ENCODE measurements at places on chromosomes 4 and X. TPM values are rescaled to one million over a fixed set of nuclear protein-coding genes. Genes with fewer than 3 reads are reported as not detected.

Gene GLRA3
- not detected for total RNA-seq

Gene SPANXA1
- not detected for total RNA-seq

Gene FSTL5
- 1.1 TPM for total RNA-seq

Gene PRDM5
- total RNA-seq: 41.4 TPM

Gene CT45A5
- total RNA-seq: not detected

Gene FRYL
- 48.7 TPM for total RNA-seq

Gene MAGEB10
- not detected for total RNA-seq

DNA sequence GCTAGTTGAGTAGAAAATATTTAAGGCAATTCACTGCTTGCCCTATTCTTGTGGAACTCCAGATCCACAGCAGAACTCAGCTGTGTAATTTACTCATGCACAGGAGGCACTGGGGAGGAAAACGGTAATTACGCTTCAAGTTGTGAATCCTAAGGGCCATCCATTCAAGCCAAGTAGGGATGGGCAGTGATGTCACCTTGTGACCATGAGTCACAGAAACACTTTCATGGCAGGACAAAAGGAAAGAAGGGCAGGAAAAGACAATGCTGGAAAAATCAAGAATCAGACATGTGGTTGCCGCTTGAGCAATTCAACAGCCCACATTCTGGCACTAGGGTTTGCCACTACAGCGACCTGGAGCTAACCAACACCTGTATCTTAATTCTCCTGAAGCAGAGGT lies 1.4 kb downstream of the PAQR3 start:
- no peak for DNase-seq

DNA sequence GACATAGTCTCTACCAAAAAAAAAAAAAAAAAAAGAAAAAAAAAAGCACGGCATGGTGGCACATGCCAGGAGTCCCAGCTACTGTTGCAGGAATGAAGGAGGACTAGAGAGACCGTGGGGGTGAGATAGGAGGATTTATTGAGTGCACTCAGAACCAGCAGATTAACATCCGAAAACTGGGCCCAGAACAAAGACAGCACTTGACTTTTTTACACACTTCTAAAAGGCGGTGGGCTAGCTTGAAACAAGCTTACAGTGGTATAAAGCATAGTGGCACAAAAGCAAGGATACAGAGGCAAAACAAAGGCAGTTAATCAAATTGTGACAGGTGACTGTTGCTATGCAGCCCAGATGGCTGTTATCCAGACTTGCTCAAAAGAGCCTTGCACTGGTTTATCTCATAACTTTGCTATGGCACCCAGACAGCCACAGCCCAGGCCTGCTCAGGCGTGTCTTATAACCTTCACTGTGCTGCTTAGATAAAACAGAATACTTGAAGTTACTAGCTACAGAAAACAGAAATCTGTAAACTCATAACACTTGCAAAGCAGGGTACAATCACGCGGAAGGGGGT lies 9.9 kb upstream of the PI4K2B start:
- no peak for DNase-seq

DNA sequence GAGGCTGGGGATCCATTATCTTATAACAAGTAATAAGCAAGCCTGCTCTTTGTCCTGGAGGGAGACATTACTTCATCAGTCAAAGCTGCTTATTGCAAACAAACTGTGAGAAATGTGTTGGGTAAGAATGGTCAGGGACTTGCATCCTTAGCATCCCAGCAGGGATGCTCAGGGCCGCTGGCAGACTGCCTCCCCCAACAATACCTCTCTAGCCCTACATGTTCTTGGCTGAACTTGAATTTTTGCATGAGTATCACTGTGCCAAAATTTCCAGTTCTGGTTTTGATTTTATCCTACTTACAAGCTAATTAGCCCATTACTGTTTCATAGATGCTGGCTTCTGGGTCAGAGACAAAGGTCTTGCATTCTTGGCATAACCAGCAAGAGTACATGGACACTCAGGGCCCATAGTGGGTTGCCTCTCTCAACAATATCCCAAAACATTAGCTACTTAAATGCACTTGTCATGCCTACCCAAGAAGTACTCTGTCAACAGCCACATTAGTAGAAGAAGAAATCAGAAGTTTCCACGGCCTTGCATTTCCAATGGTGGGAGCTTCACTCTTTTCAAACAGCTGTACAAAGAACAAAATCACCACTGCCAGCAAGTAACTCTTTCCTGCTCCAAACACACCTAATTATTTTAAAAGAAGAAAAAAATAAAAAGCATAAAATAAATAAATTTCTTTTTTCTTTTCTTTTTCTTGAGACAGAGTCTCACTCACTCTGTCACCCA lies 41.9 kb upstream of the NEUROG2 start:
- DNase-seq: no peak

GRCh38 chrX:39527025-39527424 lies 570.7 kb downstream of the BCOR start:
- DNase-seq: no peak

- DNase-seq: no peak
Measured at GRCh38 chrX:40504801-40505605, 75.8 kb upstream of the ATP6AP2 start.

DNA sequence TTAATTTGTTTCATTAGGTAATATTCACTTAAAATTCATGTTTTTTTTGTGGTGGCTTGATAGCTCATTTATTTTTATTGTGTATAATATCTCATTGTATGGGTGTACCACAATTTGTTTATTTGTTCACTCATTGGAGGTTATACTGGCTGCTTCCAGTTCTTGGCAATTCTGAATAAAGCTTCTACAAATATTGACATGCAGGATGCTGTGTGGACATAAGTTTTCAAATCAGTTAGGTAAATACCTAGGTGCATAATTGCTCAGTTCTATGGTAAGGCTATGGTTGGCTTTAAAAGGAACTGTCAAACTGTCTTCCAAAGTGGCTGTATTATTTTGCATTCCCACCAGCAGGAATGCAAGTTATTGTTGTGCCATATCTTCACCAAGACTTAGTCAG lies 504.5 kb upstream of the GALNTL6 start:
- DNase-seq: no peak

GRCh38 chr4:38233727-38234480 lies 273.7 kb downstream of the PTTG2 start:
- no peak for DNase-seq

DNA sequence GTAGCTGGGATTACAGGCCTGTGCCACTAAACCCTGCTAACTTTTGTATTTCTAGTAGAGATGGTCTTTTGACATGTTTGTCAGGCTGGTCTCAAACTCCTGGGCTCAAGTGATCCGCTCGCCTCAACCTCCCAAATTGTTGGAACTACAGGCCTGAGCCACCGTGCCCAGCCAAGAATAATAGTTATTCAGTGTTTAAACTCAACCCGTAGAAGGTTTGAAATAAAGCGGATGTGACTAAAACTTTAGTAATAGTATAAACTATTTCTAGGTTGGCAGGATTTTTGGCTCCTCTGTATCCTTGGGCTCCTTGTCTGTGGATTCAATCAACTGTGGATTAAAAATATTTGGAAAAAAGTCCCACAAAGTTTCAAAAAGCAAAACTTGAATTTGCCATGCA lies 37.8 kb downstream of the PCDH10 start:
- no peak for DNase-seq

DNA sequence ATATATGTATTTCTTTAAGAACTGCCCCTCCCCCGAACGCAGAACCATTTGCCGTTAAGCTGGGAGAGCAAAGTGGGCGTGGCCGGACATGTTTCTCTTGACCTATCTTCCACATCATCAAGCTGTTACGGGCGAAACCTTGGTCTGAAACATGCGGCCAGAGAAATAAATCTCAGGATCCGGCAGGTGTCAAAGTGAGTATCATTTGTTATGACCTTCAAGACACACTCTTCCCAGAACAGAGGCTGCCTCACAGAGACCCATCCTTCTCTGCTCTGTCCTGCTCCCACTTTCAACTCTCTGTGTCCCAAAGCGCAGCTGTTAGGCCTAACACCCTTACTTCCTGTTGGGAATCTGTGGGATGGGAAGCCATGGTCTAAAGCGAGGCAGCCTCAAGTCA lies at the start of gene MAGEB18:
Gene MAGEB18 (plus strand): TSS at position 70 of the 400 bp plus-strand sequence. CDS start 643 bp downstream, outside the sequence.
- no peak for DNase-seq

DNA sequence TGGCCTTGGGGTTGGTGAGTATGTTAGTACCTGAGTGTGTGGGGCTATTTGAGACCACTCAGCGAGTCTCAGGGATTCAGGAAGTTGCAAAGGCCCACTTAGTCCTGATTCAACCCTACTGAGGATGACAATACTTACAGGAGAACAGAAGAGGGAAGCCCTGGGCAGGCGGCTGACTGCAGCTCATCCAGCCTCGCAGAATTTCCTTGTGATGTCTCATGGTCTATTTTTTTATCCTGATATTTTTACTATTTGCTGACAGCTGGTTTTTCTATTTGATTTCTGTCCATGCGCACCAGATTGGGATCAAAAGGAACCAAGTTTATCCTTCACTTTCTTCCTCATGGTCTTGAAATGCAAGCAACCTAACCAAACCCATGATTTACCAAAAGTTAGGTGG lies 201.8 kb upstream of the LNX1 start:
- no peak for DNase-seq

DNA sequence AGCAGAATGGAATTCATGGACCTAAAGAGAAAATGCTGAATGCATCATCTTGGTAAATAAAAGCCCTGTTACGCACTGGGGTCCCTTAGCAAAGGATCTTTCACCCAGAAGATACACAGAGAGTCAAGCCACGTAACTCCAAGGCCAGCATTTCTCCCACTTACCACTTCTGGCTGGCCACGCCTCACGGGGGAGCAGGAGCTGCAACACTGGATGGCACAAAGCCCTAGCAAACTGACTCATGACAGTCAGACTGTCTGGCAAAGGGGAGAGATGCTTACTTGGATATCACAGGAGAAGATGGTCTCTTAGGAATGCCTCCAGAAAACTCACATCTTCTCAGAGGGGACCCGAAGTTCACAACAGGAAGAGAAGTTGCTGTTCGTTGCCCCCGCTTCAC lies 51.4 kb upstream of the BCLAF3 start:
- DNase-seq: no peak

DNA sequence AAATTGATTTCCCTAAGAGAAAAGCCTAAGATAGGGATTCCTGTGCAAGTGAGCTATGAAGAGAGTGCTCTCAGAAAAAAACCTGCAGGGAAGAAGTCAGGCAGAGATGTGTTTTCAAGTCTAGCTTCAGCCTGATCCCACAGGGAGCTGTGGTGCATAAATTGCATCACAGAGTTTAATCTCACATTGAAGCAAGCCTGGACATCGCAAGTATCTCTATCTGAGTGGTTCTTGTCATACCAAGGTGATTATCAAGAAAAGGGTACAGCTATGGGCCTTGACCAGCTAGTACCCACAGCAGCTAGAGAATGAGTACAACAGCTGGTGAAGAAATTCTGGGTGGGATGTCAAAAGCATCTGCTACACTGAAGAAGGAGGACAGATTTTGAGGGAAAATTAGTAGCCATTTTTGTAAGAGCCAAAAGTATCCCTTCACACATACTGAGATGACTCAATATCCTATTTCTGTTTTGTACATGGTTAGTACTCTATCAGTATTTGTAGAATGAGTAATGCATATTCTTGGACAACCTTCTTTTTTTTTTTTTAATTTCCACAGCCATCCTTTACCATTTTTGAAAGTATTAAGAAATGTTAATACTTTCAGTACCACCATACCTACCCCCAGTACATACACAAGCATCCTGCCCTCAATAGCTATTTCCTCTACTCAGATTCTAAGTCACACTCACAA lies 708.9 kb downstream of the IL1RAPL1 start:
- no peak for DNase-seq

DNA sequence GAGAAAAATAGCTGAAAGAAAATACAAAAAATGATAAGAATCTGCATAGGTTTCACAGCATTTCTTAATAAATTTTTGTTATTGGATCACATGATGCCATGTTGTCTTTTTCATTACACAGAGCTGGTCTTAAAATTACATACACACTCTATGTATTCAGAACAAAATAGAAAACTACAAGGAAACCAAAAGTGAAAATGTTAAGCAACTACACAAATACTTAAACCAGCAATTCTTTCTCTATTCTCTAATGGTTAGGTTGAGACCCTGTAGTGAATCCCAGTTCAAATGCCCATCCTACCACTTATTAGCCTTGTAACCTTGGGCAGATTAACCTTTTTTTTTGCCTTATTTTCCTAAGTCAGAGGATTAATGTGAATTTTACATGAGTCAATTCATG lies 2311.2 kb downstream of the PCDH7 start:
- no peak for DNase-seq

DNA sequence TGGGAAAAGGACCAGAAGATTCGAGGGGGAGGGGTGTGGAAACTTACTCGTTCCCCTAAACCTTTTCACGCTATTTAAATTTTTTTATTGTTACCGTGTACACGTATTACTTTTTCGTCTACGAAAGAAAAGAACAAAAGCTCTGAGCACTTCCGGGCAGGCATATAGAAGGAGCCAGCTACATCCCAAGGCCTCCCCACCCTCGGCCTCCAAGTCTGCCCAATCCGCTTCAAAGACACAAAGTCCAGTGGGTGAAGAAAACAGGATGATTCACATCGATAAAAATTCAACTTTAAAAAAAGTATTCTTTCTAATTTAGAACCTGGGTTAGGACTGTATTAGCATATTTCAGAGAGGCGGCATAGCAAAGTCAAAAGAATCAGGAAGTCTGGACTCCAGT lies 23.1 kb downstream of the SEL1L3 start:
- DNase-seq: no peak

DNA sequence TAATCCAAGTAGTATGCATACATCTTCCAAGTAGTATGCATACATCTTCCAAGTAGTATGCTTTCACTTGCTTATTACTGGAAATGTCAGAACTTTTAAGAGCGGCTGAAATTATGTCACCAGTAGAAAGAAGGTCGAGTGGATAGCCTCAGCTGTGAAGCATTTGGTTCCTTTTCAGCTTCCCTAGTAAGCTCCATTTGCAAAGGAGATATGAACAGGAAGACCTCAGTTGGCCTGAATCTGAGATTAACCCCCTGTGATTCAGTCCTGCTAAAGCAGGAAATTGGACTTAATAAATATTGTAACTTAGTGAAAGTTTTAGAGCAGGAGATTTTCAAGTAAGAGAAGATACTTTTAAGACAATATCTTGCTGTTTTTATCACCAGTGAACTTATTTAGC lies 48.1 kb downstream of the PCDH7 start:
- no peak for DNase-seq

Measured in thyroid gland (tissue), 4 donors.